Activated CD8-positive, alpha-beta memory T cell treated with anti-CD3 and anti-CD28 coated beads for 1 hour (primary cell): ENCODE measurements at places on chromosomes 13 and 19.

- no peak for DNase-seq
Observed at GRCh38 chr13:28041031-28041461, 52.6 kb upstream of the URAD start.

DNA sequence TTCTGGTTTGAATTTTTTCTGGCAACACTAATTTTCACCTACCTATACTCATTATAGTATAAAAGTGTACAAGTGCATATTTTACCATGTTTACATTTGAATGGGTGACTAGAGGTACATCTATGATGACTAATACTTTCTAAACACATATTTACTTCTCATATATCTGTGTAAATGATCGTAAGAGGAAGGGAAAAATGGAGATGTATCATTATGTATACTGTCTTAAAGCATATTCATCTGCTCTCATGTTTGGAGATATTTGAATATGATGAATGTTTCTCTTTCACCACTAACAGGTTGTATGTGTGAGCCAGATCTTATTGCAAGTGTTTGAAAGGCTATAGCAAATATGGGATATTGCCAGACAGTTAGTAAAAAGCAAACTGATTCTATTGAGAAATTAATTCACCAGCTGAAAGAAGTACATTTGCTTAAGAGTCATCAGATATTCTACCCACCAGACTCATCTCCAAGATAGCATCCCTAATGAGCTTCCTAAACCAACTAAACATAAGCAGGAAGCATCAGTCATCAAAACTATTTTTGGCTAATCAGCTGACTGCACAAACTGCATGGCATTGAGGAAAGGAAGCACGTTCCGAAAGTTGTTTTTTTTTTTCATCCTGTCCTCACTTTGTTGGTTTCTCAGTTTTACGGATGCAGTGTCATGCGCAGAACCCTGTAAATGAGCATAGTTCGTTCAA lies 738.2 kb downstream of the GPC5 start:
- no peak for DNase-seq

DNA sequence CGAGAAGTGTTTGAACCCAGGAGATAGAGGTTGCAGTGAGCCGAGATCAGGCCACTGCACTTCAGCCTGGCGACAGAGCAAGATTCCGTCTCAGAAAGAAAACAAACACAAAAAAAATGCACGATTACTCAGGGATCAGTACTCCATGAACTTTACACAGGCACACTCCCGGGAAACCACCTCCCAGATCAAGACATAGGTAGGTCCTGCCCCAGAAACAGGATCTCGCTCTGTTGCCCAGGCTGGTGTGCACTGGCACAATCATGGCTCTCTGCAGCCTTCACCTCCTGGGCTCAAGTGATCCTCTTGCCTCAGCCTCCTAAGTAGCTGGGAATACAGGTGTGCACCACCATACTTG lies 11.2 kb downstream of the VASP start:
- no peak for DNase-seq

DNA sequence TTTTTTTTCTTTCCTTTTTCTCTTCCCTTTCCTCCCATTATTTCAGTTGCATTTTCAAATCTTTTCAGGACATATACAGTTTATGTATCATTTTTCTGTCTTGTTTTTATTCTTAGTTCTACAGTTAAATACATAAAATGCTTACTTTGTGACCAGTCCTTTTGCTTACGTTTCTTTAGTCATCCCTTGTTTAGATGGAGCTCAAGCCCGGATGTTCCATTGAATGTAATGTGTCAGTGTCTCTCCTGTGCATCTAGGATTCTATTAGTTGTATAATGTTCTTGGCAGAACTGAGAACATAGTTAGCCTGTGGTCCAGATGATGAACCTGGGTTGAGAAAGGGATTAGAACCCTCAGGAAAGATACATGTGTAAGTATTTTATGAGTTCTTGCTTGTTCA lies 17.8 kb downstream of the WASF3 start:
- DNase-seq = no peak

GRCh38 chr13:66076417-66076816 lies 1153.7 kb downstream of the PCDH9 start:
- no peak for DNase-seq

DNA sequence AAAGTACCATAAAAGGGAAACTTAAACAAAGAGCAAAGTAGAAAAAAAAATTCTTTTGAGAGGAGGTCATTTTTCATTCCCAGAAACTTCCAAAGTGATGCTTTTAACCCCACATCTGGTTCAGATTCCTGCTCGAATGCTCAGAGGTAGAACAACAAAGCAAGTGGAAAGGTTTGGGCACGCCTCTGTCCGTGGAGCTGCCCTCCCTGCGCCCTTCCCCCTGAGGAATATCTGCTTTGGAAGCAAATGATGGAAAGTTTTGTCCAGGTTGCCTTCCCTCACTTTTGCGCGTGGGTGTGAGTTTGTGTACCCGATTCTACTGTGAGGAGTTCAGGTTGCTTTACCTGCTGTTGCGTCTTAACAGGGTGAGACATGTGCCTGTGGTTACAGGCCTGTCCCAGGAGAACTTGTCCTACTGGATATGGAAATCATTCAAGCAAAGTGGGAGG lies 110.2 kb downstream of the KLF5 start:
- no peak for DNase-seq

DNA sequence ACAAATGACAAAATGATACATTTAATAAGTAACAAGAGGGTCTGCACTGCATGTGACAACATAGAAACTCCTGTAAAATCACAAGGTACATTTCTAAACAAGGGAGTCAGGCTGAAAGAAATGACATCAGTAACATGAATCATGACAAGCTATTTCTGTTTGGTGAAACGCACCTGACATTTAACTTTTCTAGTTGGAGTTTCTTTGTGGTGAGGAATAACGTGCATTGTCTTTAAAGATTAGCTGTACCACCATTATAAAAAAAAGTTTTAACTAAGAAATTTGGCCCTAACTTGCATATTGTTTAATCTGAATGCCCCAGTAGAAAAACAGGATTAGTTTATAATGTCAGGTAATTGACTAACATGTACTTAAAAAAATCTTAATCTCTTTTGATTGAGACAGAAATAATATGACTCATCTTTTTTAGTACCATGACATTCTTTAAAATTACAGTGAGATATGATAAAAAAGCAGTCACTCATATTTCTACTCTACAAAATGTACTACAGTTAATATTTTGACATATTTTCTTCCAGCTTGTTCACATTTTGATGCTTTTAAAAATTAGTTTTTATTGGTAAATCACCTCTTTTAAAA lies 418.2 kb downstream of the KLF12 start:
- DNase-seq = no peak

DNA sequence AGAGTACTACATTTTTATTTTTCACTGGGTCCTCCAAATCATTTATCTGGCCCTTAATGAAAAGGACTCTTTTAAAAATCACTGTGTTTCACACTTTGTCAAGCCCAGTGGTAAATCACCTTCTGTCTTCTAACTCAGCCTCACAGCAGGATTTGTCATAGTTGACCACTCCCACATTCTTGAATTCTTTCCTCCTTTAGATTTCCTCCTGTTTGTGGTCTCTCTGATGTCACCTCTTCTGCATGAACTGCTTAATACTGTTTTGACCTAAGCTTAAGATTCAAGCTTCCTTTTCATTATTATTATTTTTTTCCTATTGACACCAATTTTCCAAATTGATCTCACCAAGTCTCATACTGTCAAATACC lies 899.8 kb upstream of the MIR17HG start:
- no peak for DNase-seq

DNA sequence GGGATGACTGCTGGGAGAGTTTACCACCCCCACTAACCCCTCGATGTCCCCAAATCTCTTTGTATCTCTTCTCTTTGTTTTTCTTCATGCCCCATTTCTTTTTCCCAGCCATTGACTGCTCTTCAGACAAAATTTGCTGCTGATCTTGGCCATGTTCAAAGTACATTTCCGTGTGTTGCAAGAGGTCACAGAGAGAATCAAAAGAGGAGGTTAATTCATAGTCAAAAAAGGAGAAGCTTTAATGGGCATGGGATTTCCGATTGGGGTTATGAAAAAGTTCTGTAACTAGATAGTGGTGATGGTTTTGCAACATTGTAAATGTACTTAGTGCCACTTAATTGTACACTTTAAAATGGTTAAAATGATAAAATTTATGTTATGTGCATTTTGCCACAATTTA lies 121.1 kb downstream of the FLT1 start:
- no peak for DNase-seq

DNA sequence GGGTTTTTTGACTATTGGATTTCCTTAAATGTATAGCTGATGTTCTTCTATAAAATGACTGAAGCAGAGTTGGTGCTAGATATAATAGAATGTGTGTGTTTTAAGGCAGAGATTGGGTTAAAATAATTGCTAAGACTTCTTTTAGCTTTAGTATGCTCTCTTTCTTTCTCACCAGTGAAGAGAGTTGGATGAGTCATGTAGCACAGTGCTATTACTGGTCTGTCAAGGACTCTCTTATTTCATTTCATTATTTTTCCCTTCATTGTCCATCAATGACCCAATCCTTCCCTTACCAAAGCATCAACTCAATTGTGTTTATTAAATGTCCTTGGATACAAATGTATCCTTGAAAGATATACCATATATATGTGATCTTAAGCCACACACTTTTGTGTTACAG lies 268.9 kb downstream of the IRS2 start:
- DNase-seq = no peak

DNA sequence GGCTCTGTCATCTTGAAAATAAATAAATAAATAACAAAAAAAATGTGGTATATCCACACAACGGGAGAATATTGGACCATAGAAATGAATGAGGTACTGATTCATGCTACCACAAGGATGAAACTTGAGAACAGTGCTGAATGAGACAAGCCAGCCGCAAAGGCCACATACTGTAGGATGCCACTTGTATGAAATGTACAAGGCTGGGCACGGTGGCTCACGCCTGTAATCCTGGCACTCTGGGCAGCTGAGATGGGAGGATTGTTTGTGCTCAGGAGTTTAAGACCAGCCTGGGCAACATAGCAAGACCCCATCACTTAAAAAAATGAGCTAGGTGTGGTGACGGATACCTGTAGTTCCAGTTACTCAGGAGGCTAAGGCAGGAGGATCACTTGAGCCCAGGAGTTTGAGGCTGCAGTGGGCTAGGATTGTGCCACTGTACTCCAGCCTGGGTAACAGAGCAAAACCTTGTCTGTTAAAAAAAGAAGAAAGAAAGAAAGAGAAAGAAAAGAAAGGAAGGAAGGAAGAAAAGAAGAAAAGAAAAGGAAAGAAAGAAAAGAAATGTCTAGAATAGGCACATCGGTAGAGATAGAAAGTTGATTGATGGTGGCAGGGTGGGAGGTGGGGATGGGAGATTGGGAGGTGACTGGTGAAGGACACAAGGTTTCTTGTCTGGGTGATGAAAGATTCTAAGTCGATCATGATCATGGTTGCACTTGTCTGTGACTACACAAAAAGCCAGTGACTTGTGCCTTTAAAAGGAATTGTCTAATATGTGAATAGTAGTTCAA lies 20.3 kb downstream of the HPN start:
- no peak for DNase-seq

- no peak for DNase-seq
Observed at GRCh38 chr13:107835339-107836018, 379.9 kb downstream of the LIG4 start.

GRCh38 chr19:38211766-38212165 lies 12.3 kb downstream of the DPF1 start:
- DNase-seq = no peak

DNA sequence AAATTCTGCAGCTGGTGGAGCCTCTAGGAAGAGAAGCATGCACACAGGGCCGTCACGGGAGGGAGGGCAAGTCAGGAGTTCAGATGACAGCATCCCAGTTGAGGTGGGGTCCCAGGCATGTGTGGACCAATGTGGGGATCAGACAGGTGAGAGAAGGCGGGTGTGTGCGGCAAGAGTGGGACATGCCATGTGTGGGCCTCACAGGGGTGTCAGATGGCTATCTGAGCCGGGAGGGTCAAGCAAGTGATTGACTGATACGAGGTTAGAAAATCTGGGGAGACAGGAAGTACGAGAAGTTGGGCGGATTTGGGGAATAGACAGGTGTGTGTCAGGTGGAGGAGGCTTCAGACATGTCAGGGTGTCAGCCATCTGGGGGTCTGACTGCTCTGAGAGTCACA lies 8.9 kb downstream of the RASGRP4 start:
- DNase-seq = no peak
